Uterus (tissue), 4 donors: ENCODE measurements at places on chromosomes 4 and X. TPM values are rescaled to one million over a fixed set of nuclear protein-coding genes. Genes with fewer than 3 reads are reported as not detected.
A peak's percentile ranks its signal among the peaks of the same experiment; 100 is the strongest.

- H3K27me3 ChIP-seq = no peaks in the 10 kb centered on the region
- no peak overlapping the region for H3K4me3 ChIP-seq
- H3K36me3 ChIP-seq = no peaks in the 10 kb centered on the region
- no peak for DNase-seq
Measured at GRCh38 chr4:89617317-89617716, 219.6 kb downstream of the SNCA start.

GRCh38 chr4:142707401-142707800 is 138.7 kb downstream of the INPP4B start:
- H3K36me3 ChIP-seq = no peaks in the 10 kb centered on the region
- H3K27ac ChIP-seq = no peak overlapping the region
- no peaks in the 10 kb centered on the region for H3K27me3 ChIP-seq

DNA sequence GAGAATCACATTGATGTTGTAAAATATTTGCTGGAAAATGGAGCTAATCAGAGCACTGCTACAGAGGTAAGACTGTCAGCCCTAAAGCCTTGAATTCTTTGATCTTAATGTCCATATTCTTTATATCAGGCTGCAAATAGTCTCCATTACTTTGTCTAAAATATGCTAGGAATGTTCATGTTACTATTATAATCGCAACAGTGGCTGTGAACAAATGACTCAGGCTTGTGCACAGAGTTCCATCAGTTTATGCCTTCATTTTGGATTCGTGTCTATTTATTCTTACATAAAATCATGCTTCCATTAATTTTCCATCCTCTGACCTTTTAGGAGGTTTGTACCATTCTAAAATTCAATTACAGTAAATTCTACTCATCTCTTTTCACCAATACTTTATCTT is 182.7 kb downstream of the ANK2 start:
- H3K27me3 ChIP-seq = no peaks in the 10 kb centered on the region
- no peak overlapping the region for H3K4me3 ChIP-seq
- H3K4me1 ChIP-seq = no peaks in the 10 kb centered on the region
- DNase-seq = no peak
- no peak overlapping the region for H3K27ac ChIP-seq

GRCh38 chrX:104565791-104566680 is at the start of gene IL1RAPL2:
IL1RAPL2 (plus strand) TSS chrX:104566199.
- H3K27me3 ChIP-seq = no peaks in the 10 kb centered on the region
- no peak for DNase-seq
- no peak within 1 kb of the TSS for H3K27ac ChIP-seq

The CENPVL1 gene
- not detected for total RNA-seq

- no peak overlapping the region for H3K4me3 ChIP-seq
- DNase-seq = no peak
- no peaks in the 10 kb centered on the region for H3K27me3 ChIP-seq
- no peaks in the 10 kb centered on the region for H3K36me3 ChIP-seq
- no peaks in the 10 kb centered on the region for H3K4me1 ChIP-seq
Measured at GRCh38 chrX:48580662-48581061, 6.4 kb downstream of the RBM3 start.

DNA sequence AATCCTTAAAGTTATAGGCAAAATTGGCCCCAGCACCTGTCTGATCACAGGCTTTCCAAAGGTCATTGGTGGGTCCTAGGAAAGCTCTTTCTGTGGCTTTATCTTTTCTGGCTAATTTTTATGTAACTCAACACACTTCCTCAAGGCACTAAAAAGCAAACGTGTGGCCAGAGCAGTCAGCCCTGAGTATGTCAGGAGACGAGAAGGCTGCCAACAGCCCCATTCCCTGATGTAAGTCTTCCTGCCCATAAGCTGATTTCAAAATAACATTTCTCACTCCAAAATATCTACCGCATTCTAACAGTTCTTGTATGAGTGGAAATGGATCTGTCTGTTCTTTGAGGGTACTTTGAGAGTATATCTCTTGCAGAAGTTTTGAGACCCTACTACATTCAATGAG is 25.5 kb upstream of the FUNDC1 start:
- no peaks in the 10 kb centered on the region for H3K36me3 ChIP-seq
- H3K4me3 ChIP-seq = no peak overlapping the region
- no peaks in the 10 kb centered on the region for H3K27me3 ChIP-seq

DNA sequence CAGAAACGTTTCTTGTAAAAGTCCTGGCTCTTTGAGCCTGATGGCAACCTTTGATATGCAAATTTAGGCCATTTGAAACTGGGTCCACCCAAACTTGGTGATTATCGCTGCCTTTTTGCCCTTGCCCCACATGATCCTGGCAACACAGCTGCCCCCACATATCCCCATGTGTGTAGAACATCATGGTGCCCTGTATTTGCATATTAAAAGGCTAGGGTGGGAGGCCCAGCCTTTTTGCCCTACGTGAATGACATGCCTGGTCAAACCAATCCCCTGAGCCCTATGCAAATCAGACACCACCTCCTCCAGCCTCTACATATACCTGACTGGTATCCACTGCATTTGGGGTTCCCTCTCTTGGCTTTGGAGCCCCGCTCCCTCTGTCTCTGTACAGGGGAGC is 202.4 kb downstream of the MAB21L2 start:
- H3K4me1 ChIP-seq = no peaks in the 10 kb centered on the region
- H3K36me3 ChIP-seq = no peaks in the 10 kb centered on the region
- no peak for DNase-seq
- H3K27me3 ChIP-seq = no peaks in the 10 kb centered on the region

GRCh38 chrX:57289089-57289488 is 2.6 kb downstream of the FAAH2 start:
- H3K27ac ChIP-seq = no peak overlapping the region
- no peak for DNase-seq
- no peaks in the 10 kb centered on the region for H3K36me3 ChIP-seq
- no peak overlapping the region for H3K4me3 ChIP-seq

- H3K27ac ChIP-seq = no peak overlapping the region
- no peaks in the 10 kb centered on the region for H3K27me3 ChIP-seq
- DNase-seq = no peak
- no peak overlapping the region for H3K4me3 ChIP-seq
- H3K36me3 ChIP-seq = no peaks in the 10 kb centered on the region
Measured at GRCh38 chr4:134747108-134747805, 545.7 kb upstream of the PABPC4L start.

- no peak overlapping the region for H3K27ac ChIP-seq
- no peaks in the 10 kb centered on the region for H3K27me3 ChIP-seq
- no peak for DNase-seq
- H3K4me3 ChIP-seq = no peak overlapping the region
Measured at GRCh38 chr4:168566726-168567125, 69.9 kb downstream of the PALLD start.

The C4orf51 gene
- not detected for total RNA-seq

The TMPRSS11A gene
- total RNA-seq = not detected

The SLC10A6 gene
- 2.0 TPM for total RNA-seq

The LINC00632 gene
- 26.5 TPM for total RNA-seq

DNA sequence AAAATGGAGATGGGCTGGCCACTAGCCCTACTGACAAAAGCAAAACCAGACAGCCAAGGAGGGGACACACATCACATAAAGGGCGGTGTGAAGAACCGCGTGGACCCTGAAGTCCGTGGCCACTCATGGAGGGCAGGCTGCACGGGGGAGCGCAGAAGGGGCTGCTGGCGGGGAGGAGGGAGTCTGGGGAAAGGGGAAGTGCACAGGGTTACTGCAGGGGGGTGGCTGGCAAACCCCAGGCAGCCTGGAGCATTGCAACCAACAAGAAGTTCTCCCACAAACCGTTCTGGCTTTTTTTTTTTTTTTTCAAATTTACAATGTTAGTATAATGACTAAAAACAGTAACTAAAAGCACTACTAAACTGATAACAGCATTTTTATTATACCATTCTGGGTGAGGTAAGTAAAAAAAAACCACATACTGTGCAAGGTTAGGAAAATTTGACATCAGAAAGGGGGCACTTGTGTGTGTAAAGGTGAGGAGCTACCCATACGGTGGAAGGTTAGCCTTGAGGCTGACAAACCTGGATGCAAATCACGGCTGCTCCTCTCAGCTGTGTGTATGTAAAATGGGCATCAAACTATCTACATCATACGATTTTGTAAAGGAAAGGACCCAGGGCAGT is 87.1 kb downstream of the TSPAN5 start:
- no peaks in the 10 kb centered on the region for H3K4me1 ChIP-seq
- no peak for DNase-seq
- H3K36me3 ChIP-seq = no peaks in the 10 kb centered on the region

The NAAA gene
- 34.8 TPM for total RNA-seq

DNA sequence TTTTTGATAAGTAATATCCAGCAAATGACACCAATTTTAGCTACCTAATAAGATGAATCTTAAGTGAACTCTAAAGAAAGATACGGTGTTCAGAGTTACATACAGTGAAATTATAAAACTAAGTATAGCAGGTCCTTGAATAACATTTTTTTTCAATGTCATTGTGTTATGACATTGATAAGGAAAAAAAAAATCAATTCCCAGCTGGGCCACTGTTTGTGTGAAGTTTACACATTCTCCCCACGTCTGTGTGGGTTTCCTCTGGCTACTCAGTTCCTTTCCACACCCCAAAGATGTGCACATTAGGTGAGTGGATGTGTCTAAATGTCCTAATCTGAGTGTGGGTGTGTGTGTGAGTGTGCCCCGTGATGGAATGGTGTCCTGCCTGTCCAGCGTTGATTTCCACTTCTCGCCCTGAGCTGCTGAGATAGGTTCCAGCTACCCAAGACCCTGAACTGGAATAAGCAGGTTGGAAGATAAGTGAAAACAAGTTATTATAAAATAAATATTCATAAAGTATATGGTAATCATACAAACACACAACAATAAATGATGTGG is 31.2 kb upstream of the PPM1K start:
- no peak for DNase-seq
- no peaks in the 10 kb centered on the region for H3K27me3 ChIP-seq

GRCh38 chr4:87209696-87210095 is 10.7 kb downstream of the KLHL8 start:
- peak; percentile 55 for DNase-seq
- no peaks in the 10 kb centered on the region for H3K36me3 ChIP-seq
- no peaks in the 10 kb centered on the region for H3K27me3 ChIP-seq
- peaks cover 11% of the 10 kb centered on the region for H3K4me1 ChIP-seq
- H3K4me3 ChIP-seq = no peak overlapping the region

The GPR78 gene
- 2.1 TPM for total RNA-seq

- H3K36me3 ChIP-seq = no peaks in the 10 kb centered on the region
- H3K4me1 ChIP-seq = no peaks in the 10 kb centered on the region
- no peak overlapping the region for H3K27ac ChIP-seq
- no peak for DNase-seq
- H3K4me3 ChIP-seq = no peak overlapping the region
Measured at GRCh38 chrX:16658284-16658683, 8.3 kb downstream of the S100G start.

DNA sequence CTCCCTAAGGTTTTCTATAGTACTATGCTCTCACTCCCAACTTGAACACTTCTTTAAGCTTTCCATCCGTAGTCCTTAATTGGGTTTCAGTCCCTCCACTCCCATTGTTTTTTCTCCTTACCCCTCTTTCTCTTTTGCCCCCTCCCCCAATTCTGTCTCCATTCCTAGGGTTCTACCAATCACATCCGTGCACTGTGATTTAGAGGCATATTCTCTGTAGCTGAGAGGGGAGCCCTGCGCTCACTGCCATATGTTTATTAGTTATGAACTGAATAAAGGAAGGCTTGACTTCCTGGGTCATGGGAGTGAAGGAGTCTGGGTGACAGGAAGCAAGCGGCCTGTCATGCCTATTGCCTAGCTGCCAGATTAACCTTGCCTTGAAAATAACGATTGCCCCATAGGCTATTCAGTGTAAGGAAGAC is 471 bp downstream of the MCTS1 start:
- peak overlapping the region; percentile 51 for H3K4me3 ChIP-seq
- peak overlapping the region; percentile 81 for H3K27ac ChIP-seq
- H3K27me3 ChIP-seq = no peaks in the 10 kb centered on the region
- DNase-seq = no peak
- no peaks in the 10 kb centered on the region for H3K36me3 ChIP-seq

The MAOB gene
- 32.9 TPM for total RNA-seq

The GLRA3 gene
- total RNA-seq = 0.41 TPM

GRCh38 chr4:186236126-186236525 is 8.8 kb downstream of the KLKB1 start:
- H3K4me3 ChIP-seq = no peak overlapping the region
- H3K27ac ChIP-seq = no peak overlapping the region
- peaks cover 5% of the 10 kb centered on the region for H3K4me1 ChIP-seq
- no peak for DNase-seq
- no peaks in the 10 kb centered on the region for H3K27me3 ChIP-seq

DNA sequence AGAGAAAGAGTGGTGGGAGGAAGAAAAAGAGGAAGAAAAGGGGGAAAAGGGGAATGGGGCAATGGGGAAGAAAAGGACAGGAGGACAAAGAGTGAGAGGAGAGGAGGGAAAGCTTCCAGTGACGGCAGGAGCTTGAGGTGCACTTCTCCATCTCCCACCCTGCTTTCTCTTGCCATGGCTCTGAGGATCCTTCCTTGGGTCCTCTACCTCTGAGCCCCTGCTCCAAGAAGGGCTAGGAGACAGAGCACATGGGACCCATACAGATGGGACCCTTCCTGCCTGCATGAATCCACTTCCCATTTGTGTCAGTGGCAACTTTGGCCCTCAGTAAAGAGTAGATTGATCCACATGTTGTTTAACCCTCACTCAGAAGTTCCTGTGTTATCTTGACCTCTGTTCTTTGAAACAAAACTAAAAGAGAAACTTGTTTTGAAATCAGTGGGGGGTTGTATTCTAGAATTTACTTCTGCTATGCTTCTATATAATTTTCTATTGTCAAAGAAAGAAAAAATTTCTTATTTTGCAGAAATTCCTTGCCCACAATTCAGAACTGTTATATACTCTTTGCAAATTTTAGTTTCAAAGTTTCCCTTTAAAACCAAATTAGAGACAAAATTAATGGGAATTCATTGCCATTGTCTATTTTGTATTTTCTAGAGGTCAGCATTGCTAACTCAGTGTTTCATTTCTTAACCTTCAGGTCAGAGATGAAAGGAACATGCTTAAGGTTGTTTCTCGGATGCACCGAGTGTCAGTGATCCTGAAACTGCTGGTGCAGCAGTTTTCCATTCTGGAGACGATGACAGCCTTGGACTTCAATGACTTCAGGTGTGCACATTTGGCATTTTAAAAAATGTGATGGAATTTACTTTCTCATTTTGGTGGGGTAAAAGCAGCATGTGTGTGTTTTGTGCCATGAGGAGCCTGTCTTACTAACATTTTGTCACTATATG is 5.0 kb downstream of the TDO2 start:
- no peaks in the 10 kb centered on the region for H3K36me3 ChIP-seq
- no peaks in the 10 kb centered on the region for H3K27me3 ChIP-seq
- H3K27ac ChIP-seq = no peak overlapping the region
- no peak for DNase-seq

- H3K36me3 ChIP-seq = no peaks in the 10 kb centered on the region
- no peak overlapping the region for H3K4me3 ChIP-seq
- no peaks in the 10 kb centered on the region for H3K27me3 ChIP-seq
- no peak for DNase-seq
- no peaks in the 10 kb centered on the region for H3K4me1 ChIP-seq
Measured at GRCh38 chr4:48258845-48259397, 10.7 kb downstream of the TEC start.

DNA sequence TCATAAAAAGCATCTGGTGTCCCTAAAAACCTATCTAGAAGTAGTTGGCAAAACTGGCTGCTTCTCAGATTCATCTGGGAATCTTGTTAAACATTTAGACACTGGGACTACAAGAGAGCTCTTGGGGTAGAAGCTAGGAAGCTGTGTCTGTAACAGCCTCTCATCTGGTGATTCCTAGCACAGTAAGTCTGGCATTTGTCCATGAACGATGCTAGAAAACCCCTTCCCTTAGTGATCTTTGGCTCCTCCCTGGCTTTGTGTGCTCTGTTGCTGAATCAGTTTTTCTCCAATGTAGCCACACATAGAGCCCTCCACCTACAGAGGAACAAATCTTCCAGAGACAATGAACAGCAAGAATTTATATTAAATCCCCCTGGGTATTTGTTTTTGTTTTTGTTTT is 951.7 kb upstream of the LCORL start:
- H3K36me3 ChIP-seq = no peaks in the 10 kb centered on the region
- no peak for DNase-seq
- H3K27ac ChIP-seq = no peak overlapping the region
- H3K4me3 ChIP-seq = no peak overlapping the region
